ENCODE measurements at places on chromosomes 1 and 21. TPM values are rescaled to one million over a fixed set of nuclear protein-coding genes. Genes with fewer than 3 reads are reported as not detected.

- DNase-seq = no peak
These were observed 425.3 kb downstream of the USP25 start for GRCh38 chr21:16154951-16155635.

DNA sequence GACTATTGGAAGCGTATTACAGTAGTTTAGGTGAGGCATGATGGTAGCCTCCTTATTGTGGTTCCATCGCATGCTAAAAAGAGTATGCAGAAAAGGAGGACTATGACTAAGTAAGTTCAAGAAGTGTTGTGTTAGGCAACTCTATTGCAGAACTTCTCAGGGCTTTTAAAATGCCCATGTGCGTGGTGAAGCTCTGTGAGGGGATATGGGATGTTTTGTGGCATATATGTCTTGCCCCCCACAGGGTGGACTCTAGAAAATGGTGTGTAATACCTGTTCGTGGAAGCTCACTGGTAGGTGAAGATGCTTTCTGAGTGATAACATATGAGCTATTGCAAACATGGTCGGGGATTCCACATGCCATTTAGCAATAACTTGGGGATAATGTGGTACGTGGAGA is 31.7 kb downstream of the MAN1A2 start:
- no peak for DNase-seq

DNA sequence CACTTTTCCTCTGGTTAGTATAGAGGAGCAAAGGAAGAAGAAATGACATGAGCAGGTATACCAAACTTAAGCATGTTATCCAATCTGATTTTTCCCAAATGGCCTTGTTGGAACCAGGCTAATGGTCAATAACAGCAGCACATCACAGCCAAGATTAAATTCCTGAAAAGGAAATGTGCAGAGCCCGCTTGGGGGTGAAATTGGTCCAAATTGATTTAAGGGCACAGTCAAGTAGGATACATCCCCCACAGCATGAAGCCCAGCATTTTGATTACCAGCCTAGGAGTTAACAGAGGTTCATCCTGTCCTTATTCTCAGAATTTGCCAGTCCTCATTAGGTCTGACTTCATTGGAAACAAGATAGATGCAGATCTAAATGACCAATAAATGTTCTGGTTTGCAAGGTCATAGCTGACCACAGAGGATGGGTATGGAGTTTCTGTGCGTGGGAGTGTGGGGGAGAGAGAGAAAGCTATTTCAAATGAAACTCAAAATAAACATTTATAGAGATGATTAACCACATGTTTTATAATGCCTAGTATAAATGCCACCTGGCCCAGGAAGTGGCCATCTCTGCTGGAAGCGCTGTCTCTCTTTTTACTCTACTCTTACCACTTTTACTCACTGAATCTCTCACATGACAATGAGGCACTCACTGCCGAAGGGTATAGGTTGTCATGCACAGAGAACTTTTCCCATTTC is 38.7 kb downstream of the RGS5 start:
- no peak for DNase-seq

- no peak for DNase-seq
These were observed 749 bp downstream of the AKIRIN1 start for GRCh38 chr1:38991638-38992411.

DNA sequence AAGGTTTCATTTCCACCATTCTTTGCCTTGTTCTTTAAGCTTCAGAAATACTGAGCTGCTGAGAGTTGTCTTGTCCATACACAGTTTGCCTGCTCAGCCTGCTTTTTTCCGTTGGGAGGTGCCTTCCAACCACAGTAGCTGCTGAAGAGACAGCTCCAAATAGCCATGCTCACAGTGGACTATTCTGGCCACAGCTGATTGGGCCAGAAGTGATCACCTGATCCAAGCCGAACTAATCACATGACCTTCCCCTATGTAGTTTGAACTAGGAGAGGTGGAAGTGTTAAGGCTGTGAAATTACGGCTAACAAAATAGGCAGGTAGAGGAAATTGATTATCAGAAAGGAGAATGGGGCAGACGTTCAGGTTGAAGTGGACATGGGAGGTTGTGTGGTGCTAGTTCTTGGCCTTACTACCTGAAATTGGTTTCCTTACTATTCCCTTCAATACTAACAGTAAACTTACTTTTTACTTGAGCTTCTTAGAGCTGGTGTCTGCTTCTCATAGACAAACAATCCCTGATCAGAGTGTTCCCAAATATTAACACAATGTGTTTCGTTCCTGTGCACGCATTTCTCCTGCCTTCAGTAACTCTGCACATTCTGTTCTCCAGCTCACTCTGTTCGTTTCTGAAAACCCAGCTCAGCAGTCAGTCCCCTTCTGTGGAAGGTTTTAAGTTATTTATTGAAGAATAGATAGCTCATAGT is 136.1 kb downstream of the RWDD3 start:
- no peak for DNase-seq

Gene FAM151A
- total RNA-seq = not detected

Gene SERTAD4
- total RNA-seq = not detected

Gene KRTAP7-1
- total RNA-seq = not detected

Gene HSPG2
- total RNA-seq = 6.4 TPM

Gene OR2L13
- not detected for total RNA-seq
